ENCODE measurements at places on chromosomes 16 and 17.

- peak; percentile 97 for DNase-seq
Measured at GRCh38 chr17:29116804-29117753, 63.1 kb downstream of the MYO18A start.

- DNase-seq = no peak
Measured at GRCh38 chr17:48416971-48417370, 13.0 kb downstream of the SKAP1 start.

GRCh38 chr17:73396431-73397277 is 84.9 kb upstream of the CDC42EP4 start:
- DNase-seq = no peak

GRCh38 chr16:56488035-56488434 is 31.8 kb downstream of the BBS2 start:
- no peak for DNase-seq

DNA sequence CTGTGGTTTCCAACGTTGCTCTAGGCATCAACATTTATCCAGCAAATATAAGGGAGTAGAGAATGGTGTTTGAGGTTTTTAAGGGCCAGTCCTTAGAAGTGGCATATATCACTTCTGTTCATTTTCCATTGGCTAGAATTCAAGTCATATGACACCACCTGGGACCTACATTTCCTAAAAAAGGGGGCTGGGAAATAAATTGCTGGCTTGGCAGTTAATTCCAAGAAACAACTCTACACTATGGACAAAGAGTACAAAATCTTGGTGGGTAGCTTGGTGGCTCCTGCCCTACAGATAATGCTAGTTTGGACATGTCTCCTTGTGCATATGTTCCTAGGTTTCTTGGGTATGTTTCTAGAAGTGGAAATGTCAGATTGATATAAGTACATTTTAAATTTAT is 7.6 kb downstream of the PPM1E start:
- DNase-seq = no peak

- DNase-seq = no peak
Measured at GRCh38 chr17:65271296-65271695, 134.1 kb downstream of the RGS9 start.

DNA sequence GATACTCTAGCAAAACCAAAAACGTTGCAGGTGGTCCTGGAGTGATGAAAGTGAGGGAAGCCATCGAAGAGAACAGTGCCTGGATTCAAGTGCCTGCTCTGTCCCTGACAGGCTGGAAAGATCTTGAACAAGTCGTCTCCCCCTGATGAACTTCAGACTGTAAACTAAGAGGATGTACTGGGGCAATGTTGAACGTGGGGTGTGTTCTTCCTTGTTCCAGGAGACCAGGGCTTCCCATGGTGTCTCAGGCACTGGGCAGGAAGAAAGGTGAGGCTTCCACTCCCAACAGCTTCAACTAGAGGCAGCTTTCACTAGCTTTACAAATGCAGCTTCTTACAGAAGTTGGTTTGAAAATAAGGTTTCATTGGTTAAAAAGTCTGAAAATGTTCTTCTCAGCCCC is 21.4 kb upstream of the NF1 start:
- DNase-seq = no peak

GRCh38 chr17:58337600-58338453 is 9.2 kb upstream of the TSPOAP1 start:
- peak; percentile 78 for DNase-seq

DNA sequence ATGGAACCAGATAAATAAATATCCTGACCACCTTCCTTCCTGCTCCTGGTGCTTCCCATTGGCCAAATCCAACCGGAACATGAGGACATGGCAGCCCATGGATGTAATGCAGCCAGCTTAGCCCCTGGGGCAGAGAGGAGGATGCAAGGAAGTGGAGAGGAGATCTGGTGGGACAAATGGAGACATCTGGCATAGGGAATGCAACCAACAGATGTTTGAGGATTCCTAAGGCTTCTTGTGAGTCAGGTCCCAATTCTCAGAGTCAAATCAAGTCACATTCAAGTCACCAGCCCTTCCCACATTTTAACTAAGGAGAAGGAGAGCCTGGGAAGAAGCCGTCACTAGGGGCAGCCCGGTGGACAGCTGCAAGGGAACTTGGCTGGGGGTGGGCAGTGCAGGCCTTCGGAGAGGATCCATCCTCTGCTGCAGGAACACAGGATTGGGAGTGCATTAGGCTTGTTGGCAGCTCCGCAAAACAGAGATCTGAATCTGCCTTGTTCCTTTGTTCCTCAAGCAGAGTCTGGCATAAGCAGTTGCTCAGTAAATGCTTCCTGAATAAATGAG is 62.8 kb upstream of the HS3ST2 start:
- DNase-seq = no peak

DNA sequence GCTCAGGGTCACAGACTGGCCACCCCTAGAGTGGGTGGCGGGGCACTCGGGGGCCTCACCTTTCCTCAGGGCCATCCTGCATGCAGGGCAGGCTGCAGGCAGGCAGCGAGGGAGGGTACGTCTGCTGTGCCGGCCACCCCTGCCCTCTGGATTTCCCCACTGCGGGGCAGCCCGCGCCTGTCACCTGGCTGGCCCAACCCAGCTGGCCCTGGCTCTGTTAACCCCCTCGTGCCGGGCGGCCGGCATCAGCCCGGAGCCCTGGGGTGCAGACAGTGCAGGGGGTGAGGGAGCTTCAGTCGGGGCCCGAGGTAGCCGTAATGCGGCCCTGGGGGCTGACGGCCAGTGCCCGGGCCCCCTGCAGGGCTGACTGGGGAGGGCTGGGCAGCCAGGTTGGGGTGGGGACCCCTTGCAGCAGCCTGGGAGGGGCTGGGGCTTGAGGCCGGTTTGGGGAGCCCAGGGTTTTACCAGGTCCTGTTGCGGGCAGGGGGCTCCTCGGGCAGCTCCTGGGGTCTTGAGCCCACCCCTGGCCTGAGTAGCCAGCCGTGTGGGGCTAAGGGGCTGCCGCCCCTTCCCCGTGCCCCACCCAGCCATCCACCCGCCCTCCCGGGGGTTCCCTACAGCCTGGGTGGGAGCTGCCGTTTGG is at the start of gene IGFALS:
Gene IGFALS (minus strand): TSS at position 128 of the 643 bp plus-strand sequence. CDS start 53 bp downstream, at position 75.
- no peak for DNase-seq
